ENCODE measurements at places on chromosomes 5 and 9.

- DNase-seq = no peak
Measured at GRCh38 chr9:90000925-90001324, 396.1 kb downstream of the GADD45G start.

DNA sequence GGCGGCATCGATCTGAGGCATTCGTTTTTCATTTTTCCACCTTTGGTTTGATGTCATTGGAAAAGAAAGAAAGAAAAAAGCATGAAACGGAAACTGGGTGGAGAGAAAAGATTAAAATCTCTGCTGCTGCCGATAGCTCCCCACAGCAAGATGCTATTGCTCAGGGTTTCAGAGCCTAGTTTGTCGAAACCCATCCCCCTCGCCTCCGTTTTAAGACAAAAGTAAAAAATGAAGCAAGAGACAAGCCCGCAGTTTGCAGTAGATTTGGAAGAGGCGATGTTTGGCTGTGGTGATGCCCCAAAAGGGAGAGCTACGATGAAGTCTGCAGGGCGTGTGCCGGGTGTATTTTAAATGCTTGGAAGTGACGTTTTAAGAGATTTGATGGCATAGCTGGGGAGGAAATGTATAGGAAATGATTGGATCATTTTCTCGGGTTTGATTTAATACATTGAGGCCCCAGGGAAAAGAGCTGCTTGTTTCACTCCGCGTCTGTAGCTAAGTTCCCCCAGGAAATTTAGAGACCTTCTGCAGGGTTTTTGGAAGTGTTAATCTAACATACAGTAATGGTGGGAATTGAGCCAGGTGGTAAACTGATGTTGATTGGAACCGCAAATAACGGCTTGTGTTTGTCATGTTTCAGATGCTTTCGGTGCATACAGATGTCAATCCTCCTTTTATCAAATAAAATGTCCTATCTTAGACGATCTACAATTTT is 909 bp downstream of the NDFIP1 start:
- no peak for DNase-seq

GRCh38 chr9:22158271-22158670 is 149.2 kb upstream of the CDKN2B start:
- DNase-seq = peak; percentile 23

DNA sequence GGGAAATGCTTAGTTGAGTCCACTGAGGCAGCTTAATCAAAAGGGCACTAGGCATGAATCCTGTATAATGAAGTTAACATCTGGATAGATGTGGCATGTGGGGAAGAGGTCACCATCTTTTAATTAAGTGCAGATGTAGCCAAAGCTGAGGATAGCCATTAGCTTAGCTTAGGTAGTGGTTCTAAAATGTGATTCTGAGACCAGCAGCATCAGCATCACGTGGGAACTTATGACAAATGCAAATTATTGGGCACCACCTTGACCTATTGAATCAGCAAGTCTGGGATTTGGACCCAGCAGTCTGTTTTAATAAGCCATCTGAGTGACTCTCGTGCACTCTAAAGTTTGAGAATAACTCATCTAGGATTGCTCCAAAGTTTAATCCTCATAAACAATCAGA is 63.8 kb downstream of the SNCAIP start:
- no peak for DNase-seq

DNA sequence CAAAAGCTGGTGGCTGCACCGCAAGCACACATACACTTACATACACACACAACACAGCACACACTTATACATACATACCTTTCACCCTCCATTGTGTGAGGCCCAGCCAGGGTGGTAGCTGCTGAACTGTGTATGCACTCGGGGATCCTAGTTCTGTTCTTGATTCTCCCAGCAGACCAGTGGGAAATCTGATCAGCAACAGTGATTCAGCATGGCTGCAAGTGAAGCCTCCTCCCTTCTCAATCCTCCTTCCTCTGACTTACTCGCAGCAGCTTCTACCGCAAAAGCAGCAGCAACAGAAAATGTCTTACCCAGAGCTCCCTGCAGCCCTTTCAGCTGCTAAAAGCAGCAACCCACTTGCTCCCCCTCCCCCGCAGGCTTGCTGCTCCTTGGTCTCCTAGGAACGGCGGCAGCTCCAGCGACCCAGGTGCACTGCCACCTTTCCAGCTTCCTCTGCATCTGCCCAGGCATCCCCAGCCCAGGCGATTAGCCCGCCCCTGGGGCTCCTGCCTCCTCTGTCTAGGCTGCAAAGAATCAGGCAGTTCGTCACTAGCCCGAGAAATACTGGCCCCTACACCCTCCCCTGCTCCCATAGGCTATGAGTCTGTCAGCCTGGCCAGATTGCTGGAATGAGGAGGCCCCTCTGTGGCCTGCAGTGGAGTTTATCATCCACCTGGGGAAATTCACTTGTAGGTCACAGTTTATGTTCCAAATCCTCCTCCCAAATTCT is at the start of gene KLHL3:
TSS of gene KLHL3 (minus strand) at position 535 of the 730 bp plus-strand sequence. CDS start at position 92, 443 bp downstream.
- DNase-seq = peak; percentile 53

Data from astrocyte of the spinal cord (primary cell).